ENCODE measurements at places on chromosomes 16 and 17.

- no peak for DNase-seq
Measured at GRCh38 chr17:44775838-44776621, 17.2 kb downstream of the ADAM11 start.

GRCh38 chr16:8776129-8776584, 21.3 kb downstream of the TMEM186 start:
- no peak for DNase-seq

GRCh38 chr16:31228206-31228605, 11.3 kb upstream of the PYDC1 start:
- no peak for DNase-seq

GRCh38 chr17:1068356-1068755, 71.4 kb downstream of the TIMM22 start:
- no peak for DNase-seq

- DNase-seq, result no peak
Measured at GRCh38 chr16:57261806-57262205, 16.7 kb downstream of the ARL2BP start.

GRCh38 chr17:44398692-44399691, 9.5 kb upstream of the ITGA2B start:
- DNase-seq, result no peak

- peak; percentile 41 for DNase-seq
Measured at GRCh38 chr16:58021661-58022551, 3.6 kb upstream of the MMP15 start.

- peak; percentile 15 for DNase-seq
Measured at GRCh38 chr17:80585890-80586845, 41.5 kb downstream of the RPTOR start.

- peak; percentile 91 for DNase-seq
Measured at GRCh38 chr17:27892866-27893769, at the start of gene LYRM9. TSS of gene LYRM9 (minus strand) at chr17:27893365. CDS start at chr17:27882694, 10,671 bp downstream.

- peak; percentile 41 for DNase-seq
Measured at GRCh38 chr16:21277927-21278706, at the start of gene CRYM. TSS of gene CRYM (minus strand) at chr16:21278290. CDS start at chr16:21278251, 39 bp downstream.

GRCh38 chr17:42535155-42536047, 640 bp upstream of the NAGLU start:
- DNase-seq, result no peak

DNA sequence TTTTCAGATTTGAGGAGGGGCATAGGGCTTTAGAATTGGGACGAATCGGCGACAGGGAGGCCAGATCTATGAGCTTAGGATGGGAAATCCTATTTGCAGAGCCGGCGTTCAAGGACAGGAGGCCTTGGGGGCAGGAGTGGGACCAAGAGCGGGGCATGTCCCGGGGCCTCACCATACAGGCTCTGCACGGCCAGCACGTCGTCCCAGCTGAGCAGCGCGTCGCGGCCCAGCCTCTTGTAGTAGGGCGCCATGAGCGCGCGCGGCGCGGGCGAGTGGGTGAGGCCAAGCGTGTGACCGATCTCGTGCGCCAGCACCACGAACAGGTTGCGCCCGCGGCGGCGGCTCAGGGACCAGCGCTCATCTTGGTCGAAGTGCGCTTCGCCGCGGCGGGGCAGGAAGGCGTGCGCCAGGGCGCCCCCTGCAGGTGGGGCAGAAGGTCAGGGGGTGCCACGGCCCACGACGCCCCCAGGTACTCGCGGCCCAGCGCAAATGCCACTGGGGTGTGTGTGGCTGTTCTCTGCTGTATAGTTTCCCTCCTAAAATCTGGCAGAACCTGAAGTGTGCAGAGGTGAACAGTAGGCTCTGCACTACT, 9.3 kb downstream of the C17orf50 start:
- DNase-seq, result no peak

DNA sequence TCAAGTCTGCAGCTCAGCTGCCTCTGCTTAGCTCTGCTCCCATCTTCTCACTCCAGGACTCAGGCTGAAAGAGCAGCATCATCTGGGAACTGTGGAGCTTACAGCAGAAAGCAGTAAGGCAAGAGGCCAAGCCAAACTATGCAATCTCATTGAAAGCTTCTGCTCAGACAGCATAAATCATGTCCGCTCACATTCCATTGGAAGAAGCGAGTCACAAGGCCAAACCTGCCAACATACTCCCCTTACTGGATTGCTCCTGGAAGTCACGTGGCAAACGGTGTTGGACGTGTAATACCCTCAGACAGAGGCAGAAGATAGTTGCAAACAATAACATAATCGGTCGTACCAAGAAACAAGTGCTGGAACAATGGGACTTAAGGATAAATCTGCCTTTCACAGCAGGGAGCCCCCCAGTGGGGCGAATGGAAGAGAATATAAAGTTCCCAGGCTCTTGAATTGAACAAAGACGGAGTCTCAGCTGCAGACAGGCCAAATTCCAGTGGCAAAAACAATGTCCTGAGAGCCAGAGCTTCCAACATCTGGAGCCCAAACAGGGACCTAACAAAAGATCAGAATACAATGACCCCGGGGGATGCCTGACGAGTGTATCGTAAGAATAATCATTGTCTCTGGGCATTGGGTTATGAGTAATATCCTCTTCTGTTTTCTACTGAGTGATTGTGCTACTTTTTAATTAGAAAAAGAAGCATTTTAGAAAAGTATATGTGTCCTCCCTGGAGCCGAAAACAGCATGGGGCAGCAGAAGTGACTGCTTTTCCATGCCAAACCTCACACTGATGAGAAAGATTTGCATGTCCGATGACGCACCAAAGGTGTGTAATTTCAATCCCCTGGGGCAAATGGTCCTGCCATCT, 68.4 kb downstream of the CMC2 start:
- DNase-seq, result no peak

GRCh38 chr16:19239511-19240155, 45.9 kb upstream of the CLEC19A start:
- no peak for DNase-seq
